ENCODE measurements at places on chromosomes 1 and 21.

DNA sequence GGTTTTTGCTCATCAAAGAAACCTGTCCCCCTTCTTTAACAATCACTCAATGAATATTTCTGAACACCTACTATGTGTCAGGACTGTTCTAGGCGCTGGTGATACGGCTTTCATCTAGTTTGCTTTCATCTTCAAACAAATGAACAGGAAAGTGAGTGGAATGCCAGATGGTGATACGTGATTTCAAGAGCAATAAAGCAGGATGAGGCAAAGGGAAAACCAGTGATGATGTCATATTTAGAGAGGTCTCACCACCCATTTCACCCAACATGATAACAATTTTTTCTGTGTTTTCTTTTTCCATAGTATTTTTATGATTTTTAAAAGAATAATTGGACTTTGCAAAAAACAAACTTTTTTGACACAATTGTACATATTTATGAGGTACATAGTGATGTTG is 11.3 kb upstream of the SLC6A17 start:
- no peak for DNase-seq

DNA sequence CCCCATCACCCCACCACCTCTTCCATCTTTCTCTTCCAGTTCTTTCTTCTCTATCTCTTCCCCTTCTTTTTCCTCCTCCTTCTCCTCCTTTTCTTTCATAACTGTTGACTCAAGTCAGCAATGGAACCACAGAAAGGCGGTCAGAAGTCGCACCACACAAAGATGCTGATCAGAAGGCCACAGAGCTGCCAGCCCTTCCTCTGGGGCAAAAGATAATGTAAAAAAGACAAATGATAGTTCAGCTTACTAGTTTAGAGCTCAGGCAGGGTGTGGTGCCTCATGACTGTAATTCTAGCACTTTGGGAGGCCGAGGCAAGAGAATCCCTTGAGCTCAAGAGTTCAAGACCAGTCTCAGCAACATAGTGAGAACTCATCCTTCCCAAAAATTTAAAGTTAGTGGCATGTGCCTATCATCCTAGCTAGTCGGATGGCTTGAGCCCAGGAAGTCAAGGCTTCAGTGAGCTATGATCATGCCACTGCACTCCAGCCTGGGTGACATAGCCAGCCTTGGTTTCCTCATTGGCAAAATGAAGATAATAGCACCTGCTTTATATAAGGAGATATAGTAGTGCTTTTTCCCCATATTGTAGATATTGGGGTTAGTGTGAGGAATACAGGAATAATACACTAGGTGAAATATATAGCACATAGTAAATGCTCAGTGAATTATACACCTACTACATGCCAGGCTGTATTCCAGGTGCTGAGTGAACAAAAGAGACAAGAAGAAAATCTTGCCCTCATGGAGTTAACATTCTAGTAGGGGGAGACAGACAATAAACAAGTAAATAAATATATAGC is 12.5 kb upstream of the IGSF3 start:
- no peak for DNase-seq

DNA sequence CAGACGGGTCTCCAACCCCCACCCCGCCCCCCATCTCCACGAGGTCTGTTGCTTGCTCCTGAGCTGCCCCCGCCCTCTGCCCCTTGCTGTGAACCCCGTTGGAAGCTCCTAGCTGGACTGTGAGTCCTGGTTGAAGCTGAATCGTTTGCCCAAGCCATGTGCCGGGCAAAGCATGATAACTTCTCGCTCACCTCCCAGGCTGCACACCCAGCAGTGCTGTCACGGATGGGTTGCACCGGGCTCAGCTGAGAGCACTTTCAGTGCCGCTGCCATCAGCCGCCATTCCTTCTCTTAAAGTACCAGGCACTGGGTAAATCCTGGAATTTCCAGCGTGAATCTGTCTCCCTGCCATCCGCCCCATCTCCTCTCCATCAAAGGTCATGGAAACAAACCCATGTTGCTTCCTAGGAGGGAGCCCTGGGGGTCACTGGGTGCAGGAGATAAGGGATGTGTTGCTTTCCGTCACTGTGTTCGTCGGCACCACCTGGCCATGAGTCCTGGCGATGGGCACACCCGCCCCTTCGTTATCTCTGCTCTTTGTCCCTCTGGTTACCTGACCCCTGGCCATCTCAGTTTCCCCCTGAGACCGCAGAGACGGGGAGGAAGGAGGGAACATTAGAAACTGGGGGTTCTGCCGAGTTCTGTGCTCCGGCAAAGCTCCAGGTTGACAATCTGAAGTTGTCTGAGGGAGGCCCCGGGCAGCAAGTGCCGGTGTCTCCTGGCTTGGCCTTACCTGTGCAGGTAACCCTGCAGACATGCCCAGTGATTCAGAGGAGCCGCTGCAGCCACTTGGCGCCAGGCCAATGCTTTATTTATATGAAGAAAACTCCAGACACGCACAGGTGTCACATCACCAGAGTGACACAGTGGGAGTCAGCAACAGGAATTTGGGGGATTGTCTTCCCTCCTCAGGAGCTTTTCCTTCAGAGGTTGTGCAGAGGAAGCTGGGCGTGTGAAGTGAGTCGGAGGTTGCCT is 2.7 kb downstream of the PDE9A start:
- no peak for DNase-seq

DNA sequence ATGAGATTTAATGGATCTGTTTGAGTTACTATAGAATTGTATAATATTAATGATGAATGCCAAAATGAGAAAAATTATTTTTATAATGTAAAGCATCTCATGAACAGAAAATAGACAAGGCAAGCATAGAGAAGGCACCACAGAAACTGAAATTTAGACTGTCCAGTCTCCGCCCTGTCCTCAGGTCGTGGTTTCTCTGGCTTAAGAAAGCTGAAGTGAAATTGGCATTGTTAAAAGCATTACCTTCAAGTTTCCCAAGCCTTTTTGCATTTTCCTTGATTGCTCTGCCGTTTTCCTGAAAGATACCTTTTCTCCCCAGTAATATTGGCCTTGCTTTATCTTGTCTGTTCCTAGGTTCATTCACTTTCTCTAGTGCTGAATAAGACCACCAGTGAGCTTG is 58.0 kb downstream of the VPS13D start:
- no peak for DNase-seq

GRCh38 chr1:39933956-39934941 is 20.7 kb upstream of the MFSD2A start:
- peak; percentile 82 for DNase-seq

GRCh38 chr1:194289569-194290266 is 1103.3 kb upstream of the B3GALT2 start:
- peak; percentile 58 for DNase-seq

DNA sequence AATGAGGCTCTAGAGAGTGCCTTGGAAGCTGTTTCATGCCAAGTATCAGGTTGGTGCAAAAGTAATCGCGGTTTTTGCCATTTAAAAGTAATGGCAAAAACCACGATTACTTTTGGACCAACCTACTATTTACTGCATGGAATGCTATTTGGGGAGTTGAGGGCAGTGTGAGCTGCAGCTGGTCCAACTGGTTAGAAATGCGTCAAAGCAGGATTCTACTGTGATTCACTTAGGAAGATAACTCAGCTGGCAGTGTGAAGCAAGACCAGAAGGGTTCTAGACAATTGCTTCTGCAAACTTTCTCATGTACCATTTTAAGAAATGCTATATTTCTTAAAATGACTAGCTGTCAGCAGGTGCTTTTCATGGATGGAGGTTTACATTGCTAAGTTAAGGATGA is 21.2 kb upstream of the PLA2G2C start:
- no peak for DNase-seq

- no peak for DNase-seq
Observed at GRCh38 chr1:155127967-155128754, 485 bp downstream of the EFNA1 start.

- no peak for DNase-seq
Observed at GRCh38 chr1:21383785-21384401, 56.0 kb upstream of the NBPF3 start.

DNA sequence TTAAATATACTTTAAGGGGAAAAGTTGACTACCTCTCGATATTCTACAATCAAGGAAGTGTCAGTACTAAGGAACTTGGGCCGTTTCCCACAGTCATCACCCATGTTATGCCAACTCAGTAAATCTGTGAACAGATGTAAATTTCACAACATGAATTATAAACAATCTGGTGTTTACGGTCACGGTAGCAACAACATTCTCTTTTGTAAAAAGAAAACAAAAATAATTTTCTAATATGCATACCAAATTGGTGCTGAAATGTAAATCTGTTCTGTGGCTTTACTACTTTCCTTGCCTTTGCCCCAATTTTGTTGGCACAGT is 1.2 kb downstream of the SH3GLB1 start:
- DNase-seq: no peak

DNA sequence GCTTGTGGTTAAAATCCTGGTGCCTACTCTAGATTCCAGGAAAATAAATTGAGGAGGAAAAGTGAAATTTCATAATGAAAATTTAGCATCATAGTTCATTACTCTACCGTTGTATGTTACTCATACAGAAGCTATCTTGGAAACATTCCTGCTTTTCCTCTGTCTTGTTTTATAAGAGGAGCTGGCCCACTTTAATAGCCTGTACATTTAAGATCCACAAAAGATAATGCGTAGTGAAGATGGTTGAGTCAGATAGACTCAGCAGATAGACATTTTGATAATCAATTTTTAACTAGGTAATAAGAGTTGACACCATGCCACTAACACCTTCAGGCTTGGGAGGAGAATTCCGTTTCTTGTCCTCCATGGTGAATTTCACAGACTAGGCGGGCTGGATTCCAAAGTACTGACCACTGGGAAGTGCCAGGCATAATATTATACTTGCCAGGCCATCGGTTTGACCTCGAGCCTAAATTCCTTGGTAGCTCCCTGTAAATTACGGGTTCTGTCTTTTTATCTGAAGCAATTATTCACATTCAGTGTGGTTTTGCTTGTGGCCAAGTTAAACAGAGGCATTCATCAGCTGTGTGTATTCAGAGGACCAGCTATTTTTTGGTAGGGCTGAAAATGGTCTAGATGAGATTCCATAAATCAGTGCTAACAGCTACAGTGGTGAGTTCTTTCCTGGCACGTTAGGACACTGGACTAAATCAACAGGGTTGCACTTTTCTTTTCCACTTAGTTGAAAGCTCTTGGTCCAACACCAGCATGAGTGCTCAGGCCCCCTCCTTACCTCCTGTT is 111.9 kb upstream of the KAZN start:
- DNase-seq: no peak
